Activated CD4-positive, CD25-positive, alpha-beta regulatory T cell treated with anti-CD3 and anti-CD28 coated beads, Interleukin-2, amount 50 U/mL, for 16 hours (primary cell): ENCODE measurements at places on chromosomes 2 and 18.

GRCh38 chr2:219844401-219845091 is 217.1 kb downstream of the SLC4A3 start:
- no peak for DNase-seq

GRCh38 chr2:71460595-71461303 is 7.4 kb downstream of the DYSF start:
- DNase-seq = no peak

DNA sequence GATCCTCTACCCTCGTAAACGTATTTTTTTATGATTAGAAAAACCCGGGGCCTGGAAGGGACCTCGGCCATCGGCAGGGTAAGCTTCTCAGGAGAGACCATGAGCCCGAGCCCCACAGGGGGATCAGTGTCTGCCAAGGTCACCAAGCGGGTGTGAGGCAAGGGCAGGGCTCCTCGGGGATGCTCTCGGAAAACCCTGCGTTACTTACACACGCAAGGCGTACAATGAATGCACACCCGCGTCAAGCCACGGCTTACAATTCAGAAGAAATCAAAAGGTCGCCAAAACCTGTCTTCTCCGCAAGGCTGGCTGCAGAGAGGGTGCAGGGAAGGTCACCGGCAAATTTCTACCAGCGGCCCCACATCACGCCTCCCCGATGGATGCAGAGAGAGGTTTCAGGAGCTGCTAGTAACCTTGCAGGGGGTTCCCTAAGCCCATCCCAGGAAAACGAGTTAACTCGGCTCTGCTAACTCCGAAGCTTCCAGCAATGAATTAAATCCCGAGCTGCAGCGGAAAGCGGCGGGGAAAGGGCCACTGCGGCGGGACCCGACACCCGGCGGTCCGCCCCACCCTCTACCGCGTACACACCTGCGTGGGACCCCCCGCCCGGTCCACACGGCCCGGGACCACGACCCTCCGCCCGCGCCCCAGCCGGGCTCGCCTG is 638 bp downstream of the ST3GAL5 start:
- DNase-seq = peak; percentile 10

DNA sequence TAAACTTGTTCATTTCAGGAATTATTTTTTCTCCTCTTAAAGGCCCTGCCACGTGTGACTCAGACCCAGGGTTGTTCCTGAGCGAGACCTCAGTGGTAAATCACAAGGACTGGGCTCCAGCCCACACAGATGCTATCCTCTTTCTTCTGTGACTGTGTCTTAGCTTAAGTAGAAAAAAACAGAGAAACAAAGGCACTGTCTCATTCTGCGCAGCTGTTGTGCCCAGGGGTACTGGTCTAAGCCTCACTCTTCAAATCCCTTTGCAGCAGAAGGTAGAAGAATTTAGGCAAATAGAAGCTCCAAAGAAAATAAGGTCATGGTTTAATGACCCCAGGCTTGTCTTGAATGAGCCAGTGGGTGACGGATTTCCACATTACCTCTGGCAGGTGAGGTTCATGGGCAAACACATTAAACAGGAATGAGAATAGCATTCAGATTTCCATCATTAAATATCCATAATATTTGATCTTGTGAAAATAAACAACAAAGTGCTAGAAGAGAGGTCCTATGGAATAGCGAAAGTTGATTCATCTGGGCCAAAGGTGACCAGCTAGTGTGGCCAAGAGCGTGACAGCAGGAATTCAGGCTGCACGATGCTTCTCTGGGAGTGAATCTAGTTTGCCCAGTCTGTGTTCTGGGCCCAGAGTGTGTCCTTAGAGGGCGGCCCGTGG is 63.3 kb downstream of the LIPG start:
- DNase-seq = no peak

- DNase-seq = no peak
Measured at GRCh38 chr2:173664513-173664910, 300.7 kb downstream of the SP3 start.

- DNase-seq = no peak
Measured at GRCh38 chr2:85215448-85216401, 82.5 kb downstream of the TCF7L1 start.

DNA sequence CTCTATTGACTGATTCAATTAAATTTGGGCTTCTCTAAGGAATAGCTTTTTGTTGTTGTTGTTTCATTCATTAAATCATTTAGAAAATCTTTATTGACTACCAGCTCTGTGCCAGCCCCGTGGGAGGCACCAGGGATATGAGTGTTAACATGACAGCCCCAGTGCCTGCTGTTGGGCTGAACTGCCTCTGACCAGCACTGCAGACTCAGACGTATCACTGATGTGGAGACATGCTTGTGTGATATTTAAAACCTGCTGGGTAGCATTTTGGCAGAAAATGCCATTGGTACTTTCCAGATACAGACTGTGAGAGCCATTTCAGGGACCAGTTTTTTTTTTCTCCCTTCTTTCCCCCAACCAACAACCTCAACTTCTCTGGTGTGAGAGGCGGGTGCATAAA is 38.6 kb upstream of the KCNF1 start:
- DNase-seq = no peak

DNA sequence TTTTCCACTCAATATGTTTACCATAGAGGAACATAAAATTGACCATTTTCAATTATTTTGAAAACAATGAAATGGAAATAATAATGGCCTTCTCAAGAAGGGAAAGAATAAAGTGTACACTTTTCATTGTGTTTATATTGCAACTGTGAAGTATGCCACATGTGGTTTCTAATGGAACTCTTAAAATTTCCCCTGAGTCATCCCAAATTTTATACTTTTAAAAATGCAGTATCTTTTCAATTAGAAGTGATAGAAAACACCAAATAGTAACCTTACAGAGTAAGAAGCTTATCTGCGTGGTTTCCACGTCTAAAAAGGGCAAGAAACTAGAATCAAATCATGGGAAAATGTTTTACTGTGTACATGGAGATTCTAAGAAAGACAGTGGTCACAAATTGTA is 70.0 kb downstream of the SCG2 start:
- DNase-seq = no peak

DNA sequence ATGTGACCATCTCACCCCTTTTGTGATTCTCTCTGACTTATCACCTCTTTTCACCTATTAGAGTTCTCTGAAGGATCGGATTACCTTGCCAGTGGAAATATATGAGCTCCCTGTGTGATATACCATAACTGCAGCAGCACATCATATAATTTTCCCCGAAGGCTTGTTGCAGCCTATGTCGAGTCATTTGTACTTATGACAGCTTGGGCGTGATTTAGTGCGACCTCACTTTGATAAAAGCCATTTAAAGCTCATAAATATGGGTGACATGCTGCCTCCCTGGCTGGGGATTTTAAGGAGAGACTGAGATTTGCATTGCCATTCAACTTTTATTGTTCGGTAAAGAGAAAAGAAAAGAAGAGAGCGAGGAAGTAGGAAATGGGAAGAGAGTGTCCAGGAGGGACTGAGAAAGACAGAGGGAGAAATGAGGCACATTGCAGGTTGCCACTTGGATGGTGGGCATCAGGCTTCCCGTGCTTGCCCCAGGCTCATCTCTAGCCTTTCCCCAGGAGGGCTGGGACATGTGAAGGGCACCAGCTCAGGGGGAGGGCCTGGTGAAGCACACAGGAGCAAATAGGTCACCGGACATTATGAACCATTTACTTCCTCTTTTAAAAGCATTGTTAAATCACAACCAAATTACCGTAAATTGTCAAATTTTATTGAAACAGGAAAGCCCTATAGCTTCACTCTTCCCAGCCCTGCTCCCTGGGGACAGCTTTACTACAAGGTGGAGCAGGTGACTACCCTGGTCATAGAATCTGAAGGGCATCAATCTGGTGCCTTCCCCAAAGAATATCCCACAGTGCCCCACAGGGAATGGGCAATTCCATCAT is 161.3 kb downstream of the SETBP1 start:
- DNase-seq = no peak

DNA sequence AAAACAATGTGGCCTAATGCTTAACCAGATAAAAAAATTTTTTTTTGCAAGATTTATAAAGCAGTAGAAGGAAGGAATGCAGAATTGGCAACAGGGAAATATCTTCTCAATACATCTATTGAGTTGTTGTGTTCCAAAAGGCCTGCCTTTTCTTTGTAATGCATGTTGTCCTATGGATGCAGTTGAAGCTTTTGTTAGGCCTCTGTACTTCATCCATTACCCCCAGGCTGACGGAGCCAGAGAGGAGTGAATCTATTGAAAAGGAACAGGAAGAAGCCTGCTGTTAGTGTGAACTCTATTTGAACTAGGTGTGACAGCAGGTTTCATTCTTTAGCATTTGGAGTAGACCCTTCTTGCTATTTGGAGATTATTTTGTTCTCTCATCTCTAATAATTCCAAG is 56.5 kb downstream of the MTX2 start:
- DNase-seq = no peak

DNA sequence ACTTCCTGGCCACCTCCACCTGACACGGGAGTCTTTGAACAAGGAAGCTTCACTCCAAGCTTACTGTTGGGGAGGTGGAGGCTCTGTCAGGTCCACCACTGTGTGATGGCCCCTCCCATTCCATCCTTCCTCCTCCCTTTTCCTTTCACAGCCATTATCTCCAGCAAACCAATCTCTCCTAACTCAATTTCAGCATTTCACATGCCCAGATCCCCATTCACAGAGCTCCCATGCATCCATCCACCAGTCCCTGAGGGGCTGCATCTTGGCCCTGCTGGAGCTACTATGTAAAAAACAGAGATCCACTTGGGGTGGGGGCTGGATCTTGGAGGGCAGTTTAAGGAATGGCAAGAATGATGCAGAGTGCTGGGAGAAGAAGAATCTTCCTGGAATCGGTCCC is 129.0 kb upstream of the COPS8 start:
- DNase-seq = no peak

DNA sequence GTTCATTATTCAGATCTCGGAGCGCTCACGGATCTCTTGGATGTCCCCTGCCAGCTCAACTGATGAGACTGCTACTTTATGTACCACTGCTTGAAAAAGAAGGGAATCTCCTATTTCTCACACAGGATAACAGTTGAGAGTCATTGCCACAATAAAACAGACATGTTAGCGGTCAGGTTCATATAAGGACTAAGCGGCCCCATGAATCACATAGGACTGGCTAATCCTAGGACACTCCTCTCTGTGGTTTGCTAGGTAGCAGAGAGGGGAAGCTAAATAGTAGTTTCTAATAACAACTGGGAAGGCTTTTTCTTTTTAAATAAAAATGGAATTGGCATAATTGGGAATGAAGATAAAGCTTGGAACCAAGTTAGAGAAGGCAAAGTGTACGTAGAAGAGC is 15.9 kb upstream of the TGFA start:
- DNase-seq = no peak

GRCh38 chr2:169828141-169828811 is 1.0 kb downstream of the UBR3 start:
- peak; percentile 19 for DNase-seq

- peak; percentile 28 for DNase-seq
Measured at GRCh38 chr2:102103992-102104871, 38.3 kb upstream of the IL1R1 start.

GRCh38 chr2:181234487-181234891 is 222.7 kb upstream of the ITGA4 start:
- no peak for DNase-seq

- no peak for DNase-seq
Measured at GRCh38 chr18:37322492-37323035, 243.0 kb downstream of the CELF4 start.

DNA sequence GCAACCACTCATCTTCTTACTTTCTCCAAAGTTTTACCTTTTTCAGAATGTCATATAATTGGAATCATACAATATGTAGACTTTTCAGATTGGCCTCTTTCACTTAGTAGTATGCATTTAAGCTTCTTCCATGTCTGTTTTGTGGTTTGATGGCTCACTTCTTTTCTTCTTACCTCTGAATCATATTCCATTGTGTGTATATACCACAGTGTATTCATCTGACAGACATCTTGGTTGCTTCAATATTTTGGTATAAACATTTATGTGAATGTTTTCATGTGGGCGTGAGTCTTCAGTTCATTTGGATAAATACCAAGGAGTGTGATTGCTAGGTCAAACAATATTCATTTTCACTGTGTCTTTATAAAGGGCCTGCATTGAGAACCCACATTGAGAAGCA is 136.1 kb upstream of the NOSTRIN start:
- no peak for DNase-seq

GRCh38 chr2:238016526-238016925 is 44.3 kb upstream of the SCLY start:
- no peak for DNase-seq

- DNase-seq = no peak
Measured at GRCh38 chr2:26359886-26360473, 13.4 kb upstream of the ADGRF3 start.

GRCh38 chr2:25338401-25338800 is 3.3 kb downstream of the DNMT3A start:
- DNase-seq = no peak

DNA sequence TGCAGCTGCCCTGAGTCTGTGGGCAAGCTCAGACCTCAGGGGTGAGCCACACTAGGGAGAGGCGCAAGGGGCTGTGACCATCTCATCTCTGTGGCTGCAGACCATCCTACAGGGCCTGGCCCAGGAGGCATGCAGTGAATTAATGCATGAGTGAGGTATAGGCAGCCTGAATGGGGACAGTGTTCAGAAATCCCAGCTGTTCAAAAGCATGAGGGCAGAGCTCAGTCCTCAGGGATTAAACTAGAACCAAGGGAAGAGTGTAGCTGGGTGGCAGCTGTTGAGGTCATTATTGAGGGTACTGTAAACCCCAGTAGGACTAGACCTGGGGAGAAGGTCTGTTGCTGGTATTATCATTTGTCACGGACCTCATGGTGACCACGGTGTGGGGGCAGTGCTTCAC is 17.0 kb downstream of the TMEM177 start:
- DNase-seq = no peak

- no peak for DNase-seq
Measured at GRCh38 chr2:96819128-96819875, 3.2 kb downstream of the CNNM3 start.

DNA sequence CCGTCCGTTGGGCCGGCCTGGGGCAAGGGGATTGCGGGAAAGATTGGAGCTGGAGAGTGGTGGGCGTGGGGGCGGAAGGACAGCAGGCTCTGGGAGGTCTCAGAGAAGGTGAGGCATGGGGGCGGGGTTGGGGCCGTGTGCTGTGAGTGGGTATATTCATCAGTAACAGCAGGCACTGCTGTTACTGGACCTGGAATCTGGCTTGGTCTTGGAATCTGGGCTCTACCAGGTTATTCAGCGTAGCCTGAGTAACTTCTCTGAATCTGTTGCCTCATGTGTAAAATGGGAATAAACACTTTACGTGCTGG is 435 bp downstream of the RNF181 start:
- DNase-seq = no peak

- DNase-seq = no peak
Measured at GRCh38 chr2:181203412-181203811, 223.0 kb downstream of the UBE2E3 start.

GRCh38 chr2:133986881-133987795 is 266.7 kb upstream of the MGAT5 start:
- no peak for DNase-seq
